ENCODE measurements at places on chromosomes 1 and 21.

DNA sequence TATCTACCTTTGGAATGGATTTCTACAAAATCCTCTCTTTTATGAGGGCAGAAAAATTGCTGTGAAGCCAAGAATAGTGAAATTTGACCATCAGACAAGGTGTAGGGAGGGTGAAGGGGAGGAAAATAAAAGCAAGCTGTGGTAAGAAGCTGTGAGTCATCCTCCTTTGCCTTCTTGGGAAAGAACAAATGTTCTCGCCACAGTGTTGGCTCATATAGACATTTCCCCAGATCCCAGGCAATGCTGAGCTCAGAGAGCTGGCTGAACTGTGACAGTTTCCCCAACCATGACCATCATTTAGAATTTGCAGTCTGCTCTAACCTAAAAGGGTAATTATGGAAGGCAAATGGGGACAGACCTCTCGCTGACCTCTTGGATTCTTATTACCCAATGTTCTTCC is 235.4 kb downstream of the PBX1 start:
- H3K4me3 ChIP-seq, result no peak overlapping the region
- H3K36me3 ChIP-seq, result no peaks in the 10 kb centered on the region
- H3K4me1 ChIP-seq, result no peaks in the 10 kb centered on the region
- H3K27me3 ChIP-seq, result no peaks in the 10 kb centered on the region

DNA sequence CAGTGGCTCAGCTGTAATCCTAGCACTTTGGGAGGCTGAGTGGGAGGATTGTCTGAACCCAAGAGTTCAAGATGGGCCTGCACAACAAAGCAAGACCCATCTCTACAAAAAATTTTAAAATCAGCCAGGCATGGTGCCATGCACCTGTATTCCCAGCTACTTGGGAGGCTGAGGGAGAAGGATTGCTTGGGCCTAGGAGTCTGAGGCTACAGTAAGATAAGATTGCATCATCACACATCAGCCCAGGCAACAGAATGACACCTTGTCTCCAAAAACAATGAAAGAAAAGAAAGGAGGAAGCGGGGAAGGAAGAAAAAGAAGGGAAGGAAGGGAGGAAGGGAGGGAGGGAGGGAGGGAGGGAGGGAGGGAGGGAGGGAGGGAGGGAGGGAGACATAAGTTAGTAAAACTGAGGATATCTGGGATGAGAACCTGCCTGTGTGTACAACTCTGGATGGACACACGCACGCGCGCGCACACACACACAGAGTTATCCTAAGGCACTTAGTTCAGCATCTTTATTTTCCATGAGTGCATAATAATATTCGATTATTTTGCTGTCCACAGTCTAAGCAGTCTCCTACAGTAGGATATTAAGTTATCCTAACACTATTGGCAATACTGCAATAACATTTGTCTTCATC is 92.9 kb upstream of the LBR start:
- no peak overlapping the region for H3K4me3 ChIP-seq
- peak overlapping the region; percentile 34 for H3K27ac ChIP-seq
- H3K4me1 ChIP-seq, result no peaks in the 10 kb centered on the region
- no peak for DNase-seq

GRCh38 chr21:38503583-38503982 is 5.3 kb upstream of the ERG start:
- H3K4me1 ChIP-seq, result no peaks in the 10 kb centered on the region
- no peaks in the 10 kb centered on the region for H3K27me3 ChIP-seq
- DNase-seq, result no peak
- H3K27ac ChIP-seq, result no peak overlapping the region
- H3K36me3 ChIP-seq, result no peaks in the 10 kb centered on the region

DNA sequence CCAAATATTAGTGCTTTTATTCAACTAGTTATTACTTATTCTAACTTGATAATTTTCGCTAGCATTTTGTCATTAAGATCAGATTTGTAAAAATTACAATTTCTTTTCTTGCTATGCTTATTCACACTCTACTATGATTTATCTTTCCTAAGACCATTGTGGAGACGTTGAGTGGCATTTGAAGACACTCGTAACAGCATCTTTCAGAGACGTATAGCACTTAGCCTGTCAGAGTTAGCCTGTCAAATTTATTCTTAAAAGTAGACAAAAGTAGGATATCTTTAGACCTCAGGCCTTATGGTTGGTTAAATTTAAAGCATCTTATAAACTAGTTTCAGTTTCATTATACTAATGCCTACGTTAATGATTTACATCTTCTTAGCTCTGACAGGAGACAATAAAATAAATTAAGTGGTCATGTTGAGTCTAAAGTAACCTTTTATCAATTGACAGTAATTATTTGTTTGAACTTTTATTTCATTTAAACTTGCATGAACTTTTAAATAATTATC is 1410.1 kb downstream of the MRPL39 start:
- H3K4me3 ChIP-seq, result no peak overlapping the region
- H3K36me3 ChIP-seq, result no peaks in the 10 kb centered on the region
- H3K27me3 ChIP-seq, result no peaks in the 10 kb centered on the region
- no peaks in the 10 kb centered on the region for H3K4me1 ChIP-seq
- no peak for DNase-seq

- no peak overlapping the region for H3K4me3 ChIP-seq
- no peak for DNase-seq
- H3K27me3 ChIP-seq, result no peaks in the 10 kb centered on the region
- no peak overlapping the region for H3K27ac ChIP-seq
- no peaks in the 10 kb centered on the region for H3K4me1 ChIP-seq
- H3K36me3 ChIP-seq, result no peaks in the 10 kb centered on the region
Observed at GRCh38 chr1:147719029-147719698, 41.2 kb downstream of the GJA5 start.

- H3K27ac ChIP-seq, result no peak overlapping the region
- peaks cover 4% of the 10 kb centered on the region for H3K36me3 ChIP-seq
- H3K4me3 ChIP-seq, result no peak overlapping the region
- H3K27me3 ChIP-seq, result no peaks in the 10 kb centered on the region
- no peak for DNase-seq
Observed at GRCh38 chr1:109543283-109543987, 3.8 kb downstream of the GPR61 start.

GRCh38 chr1:227370533-227371254 is 52.4 kb upstream of the CDC42BPA start:
- H3K4me1 ChIP-seq, result no peaks in the 10 kb centered on the region
- no peak for DNase-seq
- H3K27ac ChIP-seq, result no peak overlapping the region
- H3K36me3 ChIP-seq, result no peaks in the 10 kb centered on the region
- H3K4me3 ChIP-seq, result no peak overlapping the region
- no peaks in the 10 kb centered on the region for H3K27me3 ChIP-seq

DNA sequence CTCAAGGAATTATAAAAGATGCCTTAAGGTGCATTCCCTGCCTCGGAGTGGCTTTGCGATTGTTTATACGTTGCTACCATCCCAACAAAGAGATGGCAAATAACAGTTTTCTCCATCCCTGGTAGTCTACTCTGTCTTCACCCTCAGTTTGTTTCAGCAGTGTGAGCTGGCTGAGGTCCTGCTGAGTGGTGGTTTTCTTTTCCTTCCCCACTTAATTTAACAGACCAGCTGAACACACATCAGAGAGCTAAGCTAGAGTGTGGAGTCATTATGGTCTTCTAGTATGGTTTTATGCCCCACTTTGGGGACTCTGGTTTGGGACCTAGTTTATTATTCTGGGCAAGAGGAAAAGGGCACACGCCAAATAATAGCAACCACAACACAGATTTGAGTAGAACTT is 2.2 kb downstream of the PIGV start:
- H3K4me3 ChIP-seq, result no peak overlapping the region
- H3K27me3 ChIP-seq, result no peaks in the 10 kb centered on the region
- H3K27ac ChIP-seq, result peak overlapping the region; percentile 34
- H3K36me3 ChIP-seq, result no peaks in the 10 kb centered on the region
- peaks cover 46% of the 10 kb centered on the region for H3K4me1 ChIP-seq
- DNase-seq, result no peak

- H3K27me3 ChIP-seq, result no peaks in the 10 kb centered on the region
- H3K4me1 ChIP-seq, result no peaks in the 10 kb centered on the region
- DNase-seq, result no peak
- no peak overlapping the region for H3K4me3 ChIP-seq
- peaks cover 92% of the 10 kb centered on the region for H3K36me3 ChIP-seq
- no peak overlapping the region for H3K27ac ChIP-seq
Observed at GRCh38 chr1:77958391-77958790, 20.5 kb downstream of the FUBP1 start.

DNA sequence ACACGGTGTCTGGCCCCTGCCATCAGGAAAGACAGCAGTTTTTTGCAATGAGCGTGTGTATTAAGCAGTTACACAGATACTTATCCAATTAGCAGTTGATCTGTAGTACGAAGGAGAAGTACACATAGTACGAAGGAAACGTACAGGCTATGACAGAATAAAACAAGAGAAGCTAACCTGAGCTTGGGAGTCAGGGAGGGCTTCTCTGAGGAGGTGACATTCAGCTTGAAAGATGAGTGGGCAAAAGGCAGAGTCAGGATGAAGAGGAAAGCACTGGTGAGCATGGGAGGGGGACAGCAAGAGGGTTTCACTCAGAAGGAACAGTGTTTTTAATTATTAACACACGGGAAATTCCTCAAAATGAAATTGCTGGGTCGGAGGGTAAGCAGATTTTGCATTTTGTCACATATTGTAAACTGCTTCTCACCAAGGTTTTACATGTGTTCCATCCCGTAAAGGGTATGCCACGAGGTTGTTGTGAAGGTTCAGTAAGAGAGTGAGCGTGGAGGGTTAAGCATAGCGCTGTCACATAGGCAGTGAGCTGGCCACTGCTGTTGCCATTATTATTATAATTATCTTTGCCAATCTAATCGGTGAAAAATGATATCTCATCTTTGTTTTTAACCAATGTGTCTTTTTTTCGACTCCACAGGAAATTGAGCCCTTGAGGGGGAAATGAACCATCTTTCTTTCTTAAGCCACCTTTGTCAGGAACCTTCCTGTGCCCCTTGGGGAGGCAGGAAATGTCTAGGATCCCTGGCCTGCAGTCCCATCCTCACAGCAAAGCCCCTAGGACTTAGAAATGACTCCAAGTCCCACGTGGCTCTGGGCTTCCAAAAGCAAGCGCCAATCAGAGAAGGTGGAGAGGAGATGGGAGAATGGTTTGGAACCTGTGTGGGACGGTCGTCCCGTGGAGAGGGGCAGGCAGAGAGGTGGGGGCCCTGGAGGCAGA is 47.3 kb upstream of the POU3F1 start:
- H3K4me1 ChIP-seq, result no peaks in the 10 kb centered on the region
- no peak overlapping the region for H3K4me3 ChIP-seq
- no peaks in the 10 kb centered on the region for H3K36me3 ChIP-seq
- no peaks in the 10 kb centered on the region for H3K27me3 ChIP-seq

GRCh38 chr1:200075522-200075921 is 48.0 kb downstream of the NR5A2 start:
- H3K36me3 ChIP-seq, result no peaks in the 10 kb centered on the region
- H3K27ac ChIP-seq, result peak overlapping the region; percentile 91
- H3K4me3 ChIP-seq, result peak overlapping the region; percentile 27
- no peaks in the 10 kb centered on the region for H3K27me3 ChIP-seq
- H3K4me1 ChIP-seq, result peaks cover 37% of the 10 kb centered on the region

- no peaks in the 10 kb centered on the region for H3K36me3 ChIP-seq
- H3K4me1 ChIP-seq, result no peaks in the 10 kb centered on the region
- H3K27me3 ChIP-seq, result peaks cover 12% of the 10 kb centered on the region
Observed at GRCh38 chr1:119893238-119893791, 3.0 kb downstream of the ADAM30 start.

DNA sequence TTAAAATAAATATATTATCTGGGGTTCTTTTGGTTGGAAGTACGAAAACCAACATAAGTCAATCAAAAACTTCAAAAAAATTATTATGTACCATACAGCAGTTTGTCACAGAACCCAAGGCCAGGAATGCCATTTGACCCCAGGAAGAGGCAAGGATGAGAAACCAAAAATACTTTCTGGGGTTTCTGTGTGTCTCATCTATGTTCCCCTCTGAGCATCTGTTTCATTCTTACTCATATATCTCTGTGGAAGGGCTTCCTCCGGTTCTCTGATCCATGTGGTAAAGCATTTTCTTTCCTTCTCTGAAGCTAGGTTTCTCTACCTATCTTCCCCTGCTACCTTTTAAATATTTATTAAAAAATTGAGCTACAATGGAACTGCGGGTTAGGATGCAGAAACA is 9.8 kb upstream of the FCRL1 start:
- H3K27me3 ChIP-seq, result peaks cover 5% of the 10 kb centered on the region
- no peaks in the 10 kb centered on the region for H3K36me3 ChIP-seq
- no peak for DNase-seq
- no peaks in the 10 kb centered on the region for H3K4me1 ChIP-seq
- H3K4me3 ChIP-seq, result no peak overlapping the region

DNA sequence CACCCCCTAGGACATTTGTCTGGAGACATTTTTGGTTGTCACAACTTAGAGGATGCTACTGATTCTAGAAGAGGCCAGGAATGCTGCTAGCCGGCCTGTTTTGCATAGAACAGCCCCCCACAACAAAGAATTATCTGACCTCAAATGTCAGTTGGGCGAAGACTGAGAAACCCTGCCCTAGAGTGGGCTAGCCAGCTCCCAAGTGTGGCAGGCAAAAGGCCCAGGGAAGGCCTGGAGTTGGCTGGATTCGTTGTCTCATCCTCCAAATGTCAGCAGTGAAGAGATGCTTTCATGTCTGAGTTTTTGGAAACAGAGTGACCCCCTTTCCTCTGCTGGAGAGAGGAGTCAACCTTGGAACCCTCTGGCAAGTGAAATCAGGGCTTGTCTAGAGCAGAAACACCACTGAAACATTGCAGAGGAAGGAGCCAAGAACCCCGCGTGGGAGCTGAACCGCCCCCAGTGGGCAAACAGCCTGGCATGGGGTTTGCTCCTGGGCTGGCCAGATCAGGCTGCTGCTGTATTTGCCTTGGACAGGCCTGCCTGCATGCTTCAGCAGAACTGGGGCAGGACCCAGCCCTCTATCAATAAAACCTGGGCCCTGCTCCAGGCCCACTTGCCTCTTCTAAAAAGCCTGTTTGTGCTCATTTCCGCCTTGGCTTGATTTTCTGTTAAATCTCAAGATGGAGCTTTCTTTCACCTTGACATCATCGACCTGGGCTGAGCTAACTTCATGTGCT is 32.9 kb downstream of the RASSF5 start:
- no peak overlapping the region for H3K4me3 ChIP-seq
- H3K27ac ChIP-seq, result no peak overlapping the region
- no peaks in the 10 kb centered on the region for H3K4me1 ChIP-seq
- H3K27me3 ChIP-seq, result no peaks in the 10 kb centered on the region
- H3K36me3 ChIP-seq, result no peaks in the 10 kb centered on the region

GRCh38 chr1:9181990-9182783 is 52.4 kb upstream of the H6PD start:
- peak overlapping the region; percentile 61 for H3K4me3 ChIP-seq
- no peaks in the 10 kb centered on the region for H3K27me3 ChIP-seq
- H3K36me3 ChIP-seq, result no peaks in the 10 kb centered on the region
- H3K4me1 ChIP-seq, result peaks cover 26% of the 10 kb centered on the region

- H3K27ac ChIP-seq, result no peak overlapping the region
- no peak overlapping the region for H3K4me3 ChIP-seq
- H3K4me1 ChIP-seq, result no peaks in the 10 kb centered on the region
- H3K36me3 ChIP-seq, result no peaks in the 10 kb centered on the region
- no peaks in the 10 kb centered on the region for H3K27me3 ChIP-seq
- no peak for DNase-seq
Observed at GRCh38 chr1:60151311-60151710, 77.7 kb upstream of the C1orf87 start.

- no peak overlapping the region for H3K4me3 ChIP-seq
- DNase-seq, result no peak
- H3K36me3 ChIP-seq, result no peaks in the 10 kb centered on the region
- no peaks in the 10 kb centered on the region for H3K27me3 ChIP-seq
- H3K27ac ChIP-seq, result no peak overlapping the region
Observed at GRCh38 chr21:26451081-26451740, 121.9 kb downstream of the CYYR1 start.

- H3K4me1 ChIP-seq, result no peaks in the 10 kb centered on the region
- H3K27ac ChIP-seq, result no peak overlapping the region
- H3K4me3 ChIP-seq, result no peak overlapping the region
- no peaks in the 10 kb centered on the region for H3K36me3 ChIP-seq
- H3K27me3 ChIP-seq, result no peaks in the 10 kb centered on the region
Observed at GRCh38 chr1:47650611-47651010, 212.8 kb downstream of the FOXD2 start.

Measured in Panc1 (cell line).